ENCODE measurements at places on chromosomes 12 and 14. TPM values are rescaled to one million over a fixed set of nuclear protein-coding genes. Genes with fewer than 3 reads are reported as not detected.

DNA sequence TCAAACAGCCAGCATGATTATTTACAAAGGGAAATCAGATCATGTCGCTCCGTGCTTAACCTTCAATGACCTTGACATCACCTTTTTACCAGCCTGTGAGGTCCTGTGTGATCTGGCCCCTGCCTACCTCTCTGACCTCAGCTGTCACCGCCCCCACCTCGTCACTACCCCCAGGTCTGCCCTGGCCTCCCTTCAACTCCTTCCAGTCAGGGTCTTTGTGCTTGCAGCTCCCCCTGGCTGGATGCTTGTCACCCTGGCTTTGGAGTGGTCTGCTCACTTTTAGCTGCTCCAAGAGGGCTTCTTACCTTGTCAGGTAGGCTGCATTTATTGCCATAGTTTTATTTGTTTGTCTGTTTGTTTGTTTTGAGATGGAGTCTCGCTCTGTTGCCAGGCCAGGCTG lies 8.2 kb upstream of the MAX start:
- no peak for DNase-seq

- DNase-seq, result no peak
Measured at GRCh38 chr12:98635657-98636323, 8.8 kb downstream of the IKBIP start.

- DNase-seq, result no peak
Measured at GRCh38 chr12:122097927-122098756, 19.6 kb downstream of the MLXIP start.

DNA sequence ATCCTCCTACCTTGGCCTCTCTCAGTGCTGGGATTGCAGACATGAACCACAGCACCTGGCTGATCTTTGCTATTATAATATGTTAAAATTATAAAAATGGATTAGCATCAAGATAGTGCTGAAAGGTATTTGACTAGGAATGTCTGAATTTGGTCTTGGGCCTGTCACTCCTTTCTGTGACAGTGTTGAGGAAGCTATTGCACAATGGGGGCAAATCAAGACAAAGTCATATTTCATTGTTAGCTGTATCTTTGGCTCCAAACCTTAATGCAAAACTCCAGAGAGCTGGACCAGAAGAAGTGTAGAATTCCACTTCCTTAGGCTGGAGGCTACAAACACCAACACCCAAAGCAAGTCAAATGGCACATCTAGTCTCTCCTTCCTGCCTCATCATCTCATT lies 42.2 kb downstream of the ZCRB1 start:
- no peak for DNase-seq

DNA sequence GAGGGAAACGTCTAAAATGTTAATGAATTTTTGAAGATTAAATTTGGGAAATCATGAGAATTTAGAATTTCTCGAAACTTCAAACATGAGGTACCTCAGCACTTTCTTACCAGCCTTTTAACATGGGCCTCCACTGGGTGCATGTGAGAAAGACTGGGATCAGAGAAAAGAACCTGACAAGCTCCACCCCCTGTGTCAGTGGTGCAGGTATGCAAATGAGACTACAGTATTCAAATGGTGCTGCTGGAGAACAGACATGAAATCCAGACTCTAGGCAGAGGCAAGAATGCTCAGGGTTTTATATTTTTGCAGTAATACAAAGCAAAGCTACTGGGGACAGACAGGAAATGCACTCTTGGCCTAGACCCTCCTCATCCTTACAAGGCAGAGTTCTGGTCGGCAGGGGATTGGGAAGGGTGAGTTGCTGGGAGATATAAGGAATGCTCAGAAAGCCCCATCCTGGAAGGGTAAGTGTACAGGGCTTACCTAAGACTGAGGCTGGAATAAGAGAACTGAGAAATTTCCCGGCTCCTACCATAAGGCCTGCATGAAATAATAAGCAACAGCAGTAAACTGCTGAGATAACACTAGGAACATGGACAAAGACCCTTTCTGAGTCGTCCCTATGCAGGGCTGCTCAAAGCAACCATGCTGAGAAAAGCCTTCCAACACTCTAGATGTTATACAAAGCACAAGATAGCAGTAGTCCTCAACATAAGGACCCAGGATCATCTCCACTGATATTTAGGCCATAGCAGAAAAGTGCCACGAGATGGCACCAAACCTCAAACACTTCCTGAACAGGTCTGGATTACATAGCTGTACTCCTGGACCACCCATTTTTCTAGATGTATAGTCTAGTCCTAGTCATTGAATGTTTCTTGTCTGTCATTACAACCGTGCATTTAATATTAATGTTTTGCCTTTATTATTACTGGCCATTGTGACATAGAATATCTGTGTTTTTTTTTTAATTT lies 260.8 kb downstream of the RASSF9 start:
- no peak for DNase-seq

DNA sequence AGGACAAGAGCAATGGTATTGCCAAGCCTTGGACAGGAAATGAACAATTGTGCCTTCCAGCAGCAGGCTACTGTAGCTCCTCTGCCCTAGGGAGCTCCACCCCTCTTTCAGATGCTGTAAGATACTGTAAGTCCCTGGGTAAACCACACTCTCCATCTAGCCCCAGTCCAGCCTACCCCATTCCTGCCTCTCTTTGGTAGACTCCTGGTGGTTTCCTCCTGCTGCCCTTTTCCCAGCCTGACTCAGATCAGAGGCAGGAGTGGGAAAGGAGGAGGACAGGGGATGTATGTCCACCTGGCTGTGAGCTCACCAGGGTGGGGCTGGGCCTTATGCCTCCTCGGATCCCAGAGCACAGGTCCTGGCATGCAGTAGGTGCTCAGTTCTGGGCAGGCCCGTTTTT lies 174.6 kb downstream of the ESRRB start:
- no peak for DNase-seq

GRCh38 chr12:29662734-29663323 lies 120.9 kb downstream of the TMTC1 start:
- DNase-seq, result no peak

- no peak for DNase-seq
Measured at GRCh38 chr12:24701343-24701742, 247.6 kb downstream of the BCAT1 start.

- no peak for DNase-seq
Measured at GRCh38 chr14:91901449-91902226, 34.3 kb upstream of the TC2N start.

DNA sequence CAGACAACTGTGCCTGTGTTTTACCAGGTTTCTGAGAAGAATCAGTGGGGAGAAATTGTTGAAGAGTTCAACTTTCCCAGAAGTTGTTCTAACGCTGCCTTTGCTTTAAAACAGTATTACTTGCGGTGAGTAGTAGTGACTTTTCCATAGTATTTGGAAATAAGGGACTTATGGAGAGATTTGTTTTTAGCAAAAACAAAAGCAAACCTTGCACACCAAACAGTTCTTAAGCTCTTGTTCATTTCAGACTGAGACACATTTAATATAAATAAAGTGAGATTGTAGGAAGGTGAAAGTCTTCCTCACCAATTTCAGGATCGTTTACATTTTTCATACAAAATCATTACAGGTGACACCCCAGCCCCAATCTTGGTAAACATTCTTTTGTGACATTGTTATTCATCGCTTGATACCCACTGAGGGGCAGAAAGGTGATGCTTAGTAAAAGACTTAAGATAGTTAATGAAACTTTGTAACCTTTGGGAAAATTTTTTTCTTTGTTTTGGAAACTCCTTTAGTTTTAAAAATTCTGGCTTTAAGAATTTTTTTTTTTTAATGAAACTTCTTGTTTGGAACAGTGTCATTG lies 1.8 kb downstream of the ARID2 start:
- no peak for DNase-seq

DNA sequence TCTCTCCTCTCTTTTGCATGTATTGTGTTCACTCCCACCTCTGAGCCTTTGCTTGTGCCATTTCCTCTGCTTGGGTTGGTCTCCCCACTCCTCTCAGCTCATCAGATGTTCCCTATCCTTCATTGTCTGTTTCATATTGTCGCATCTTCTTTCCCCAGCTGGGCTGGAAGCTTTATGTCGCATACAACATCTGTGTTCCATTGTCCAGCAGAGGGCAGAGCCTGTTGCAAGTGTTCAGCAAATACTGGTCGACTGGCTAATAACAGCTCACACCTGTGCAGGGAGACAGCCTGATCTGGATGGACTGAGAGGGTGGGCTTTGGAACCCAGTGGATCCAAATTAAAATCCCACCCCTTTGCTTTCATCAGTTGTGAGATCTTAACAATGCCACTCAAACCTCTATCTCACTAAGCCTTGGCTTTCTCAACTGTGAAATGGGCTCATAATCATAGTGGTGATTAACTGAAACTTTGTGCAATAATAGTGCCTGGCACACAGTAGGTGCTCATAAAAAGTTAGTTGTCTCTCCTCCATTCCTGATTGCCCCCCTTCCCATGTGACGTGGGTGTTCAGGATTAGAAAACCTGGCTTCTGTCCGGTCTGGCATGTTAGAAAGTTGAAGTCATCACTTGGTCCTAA lies 75.8 kb downstream of the RIN3 start:
- no peak for DNase-seq

- DNase-seq, result no peak
Measured at GRCh38 chr12:20044351-20044750, 324.0 kb upstream of the PDE3A start.

GRCh38 chr14:77980475-77981321 lies 180.8 kb downstream of the ADCK1 start:
- no peak for DNase-seq

GRCh38 chr12:86196465-86196864 lies 59.7 kb downstream of the MGAT4C start:
- no peak for DNase-seq

- no peak for DNase-seq
Measured at GRCh38 chr12:110637869-110638441, 24.0 kb downstream of the TCTN1 start.

DNA sequence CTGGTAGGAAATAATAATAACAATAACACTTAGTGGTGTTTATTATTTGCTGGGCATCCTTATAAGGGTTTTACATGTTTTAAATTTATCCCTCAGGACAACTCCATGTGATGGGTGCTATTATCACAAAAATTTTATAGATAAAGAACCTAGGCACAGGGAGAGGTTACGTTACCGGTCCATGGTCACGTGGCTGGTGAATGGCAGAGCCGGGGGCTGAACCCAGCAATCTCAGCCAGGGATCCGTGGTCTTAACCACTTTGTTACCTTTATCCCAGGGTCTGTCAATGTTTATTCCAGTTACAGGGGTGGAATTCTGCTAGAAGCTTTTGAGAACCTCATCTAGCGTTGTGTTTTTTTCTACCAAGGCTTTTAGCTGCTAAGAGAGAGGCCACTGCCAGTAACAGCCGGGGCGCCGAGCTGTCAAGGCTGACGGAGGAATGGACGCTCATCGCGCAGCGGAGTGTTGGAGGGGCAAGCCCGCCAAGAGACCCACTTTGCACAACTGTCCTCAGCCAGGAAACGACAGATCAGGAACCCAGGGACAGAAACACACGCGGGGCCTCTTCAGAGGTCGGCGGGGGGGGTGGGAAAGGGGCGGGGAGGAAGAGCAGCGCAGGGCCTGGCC lies 418 bp downstream of the AMN1 start:
- DNase-seq, result no peak

DNA sequence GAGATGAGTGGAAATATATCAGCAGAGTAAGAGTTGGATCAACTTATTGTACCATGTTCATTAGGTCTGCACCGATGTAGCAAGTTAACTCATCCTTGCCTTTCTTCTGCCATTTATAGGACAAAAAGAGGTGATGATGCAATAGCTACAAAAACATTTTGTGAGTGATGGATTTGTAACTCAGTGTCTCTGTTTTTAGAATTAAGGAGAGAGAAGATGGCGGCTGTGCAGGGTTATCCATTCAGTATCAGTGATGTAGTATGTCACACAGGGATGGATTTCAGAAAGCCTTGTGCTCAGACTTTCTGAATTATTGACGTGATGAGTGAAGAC lies 62.1 kb upstream of the GNPNAT1 start:
- DNase-seq, result no peak

- DNase-seq, result no peak
Measured at GRCh38 chr12:6215932-6216494, 15.8 kb downstream of the CD9 start.

DNA sequence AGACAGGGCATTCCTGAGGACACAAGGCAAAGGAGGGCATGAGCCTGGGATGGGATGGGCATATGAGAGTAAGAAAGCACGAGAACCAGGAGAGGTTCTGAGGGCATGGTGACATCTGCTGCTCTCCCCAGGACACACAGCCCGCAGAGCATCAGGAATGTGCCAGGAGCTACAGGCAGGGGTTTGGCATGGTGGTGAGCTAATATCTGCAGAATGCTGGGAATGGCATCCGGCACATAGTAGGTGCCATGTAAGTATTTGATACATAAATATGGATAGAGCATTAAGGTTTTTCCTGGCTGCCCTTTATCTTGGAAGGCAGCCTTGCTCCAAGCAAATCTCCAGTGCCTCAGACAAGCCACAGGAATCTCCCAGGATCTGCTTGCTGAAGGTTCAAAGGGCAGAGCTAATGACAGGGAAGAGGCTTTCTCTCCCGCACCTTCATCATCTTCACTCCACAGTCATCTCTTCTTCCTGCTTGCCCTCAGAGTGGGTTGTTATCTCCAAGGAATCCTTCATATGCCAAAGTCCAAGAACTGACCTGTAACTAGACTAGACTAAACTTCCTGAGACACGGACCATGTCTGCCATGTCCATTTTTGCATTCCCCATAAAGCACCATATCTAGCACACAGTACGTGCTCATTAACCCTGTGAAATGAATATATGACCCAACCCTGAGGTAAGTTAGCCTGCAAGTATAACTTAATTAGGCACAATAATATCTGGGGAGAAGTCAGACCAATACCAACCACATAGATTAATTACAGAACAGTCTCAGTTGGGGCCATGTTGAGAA lies 62.0 kb upstream of the SCN8A start:
- no peak for DNase-seq

DNA sequence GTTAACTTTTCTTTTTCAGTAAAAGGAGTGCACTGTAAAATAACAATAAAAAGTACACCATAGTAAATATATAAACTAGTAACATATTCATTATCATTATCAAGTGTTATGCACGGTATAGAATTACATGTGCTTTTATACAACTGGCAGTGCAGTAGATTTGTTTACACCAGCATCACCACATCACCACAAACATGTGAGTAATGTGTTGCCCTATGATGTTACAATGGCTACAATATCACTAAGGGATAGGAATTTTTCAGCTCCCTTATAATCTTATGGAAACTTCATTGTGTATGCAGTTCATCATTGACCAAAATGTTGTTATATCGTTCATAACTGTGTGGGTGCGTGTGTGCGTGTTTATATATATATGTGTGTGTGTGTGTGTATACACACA lies 23.5 kb upstream of the NEDD1 start:
- DNase-seq, result no peak

GRCh38 chr12:72135021-72135301 lies 137.2 kb upstream of the TRHDE start:
- no peak for DNase-seq

The TMEM132D gene
- total RNA-seq, result not detected

The RILPL1 gene
- total RNA-seq, result 6.0 TPM

The TAS2R31 gene
- total RNA-seq, result 3.9 TPM

The TOMM20L gene
- not detected for total RNA-seq

The RBMS2 gene
- total RNA-seq, result 11.0 TPM

The FGF6 gene
- not detected for total RNA-seq

The GARIN6 gene
- not detected for total RNA-seq

The GPX2 gene
- not detected for total RNA-seq

The LACRT gene
- total RNA-seq, result not detected

The KRT85 gene
- total RNA-seq, result not detected

The JPH4 gene
- 0.09 TPM for total RNA-seq

Data from activated T-helper 2 cell treated with anti-CD3 and anti-CD28 coated beads, Interferon-gamma antibody, Interleukin-2, Interleukin-4, amounts not matched to agents 10 μg/mL and 5 μg/mL and 100 μg/mL, durations not matched to agents 14 hours and 24 hours and 36 hours (primary cell).